ENCODE measurements at places on chromosomes 7 and 10.

- no peak for DNase-seq
These were observed 333.2 kb downstream of the RPS24 start for GRCh38 chr10:78366663-78367411.

DNA sequence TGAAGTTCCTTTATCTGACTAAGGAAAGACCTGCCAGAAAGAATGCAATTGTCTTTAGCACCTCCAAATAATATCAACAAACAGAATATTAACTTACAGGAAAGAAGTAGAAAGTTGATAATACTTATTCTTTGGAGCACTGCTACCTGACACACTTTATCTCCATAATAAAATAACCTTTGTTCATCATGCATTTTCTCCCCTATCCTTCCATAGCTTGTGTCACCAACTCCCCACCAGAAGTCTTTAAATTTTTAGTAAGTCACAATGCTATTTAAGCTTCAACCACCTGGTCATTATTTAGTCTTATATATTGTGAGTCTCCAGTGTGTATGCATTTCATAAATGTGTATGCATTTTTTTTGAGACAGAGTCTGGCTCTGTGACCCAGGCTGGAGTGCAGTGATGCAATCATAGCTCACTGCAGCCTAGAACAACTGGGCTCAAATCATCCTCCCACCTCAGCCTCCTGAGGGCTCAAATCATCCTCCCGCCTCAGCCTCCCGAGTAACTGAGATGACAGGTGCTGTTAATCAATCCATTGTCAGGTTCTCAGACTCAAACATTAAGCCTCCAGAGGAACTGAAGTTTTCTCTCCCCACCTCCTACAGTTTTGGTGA, 7.3 kb upstream of the CYP3A43 start:
- no peak for DNase-seq

DNA sequence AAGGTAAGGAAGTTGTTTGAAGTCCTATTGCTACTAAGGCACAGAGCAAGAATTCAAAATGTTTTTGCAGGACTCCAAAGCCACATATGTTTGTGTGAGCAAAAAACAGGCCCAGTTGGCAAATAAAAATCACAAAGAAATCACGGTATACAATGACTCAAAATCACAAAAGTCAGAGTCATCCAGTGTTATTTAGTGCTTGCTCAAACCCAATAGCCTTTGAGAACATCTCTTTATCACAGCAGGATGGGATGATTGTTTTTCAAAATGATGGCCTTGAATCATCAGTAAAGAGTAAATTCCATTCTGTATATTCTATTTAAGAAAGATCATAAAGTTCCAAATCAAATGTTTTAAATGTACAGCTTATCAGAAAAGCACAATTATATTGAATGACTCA, 693.9 kb downstream of the REEP3 start:
- no peak for DNase-seq

GRCh38 chr10:116272440-116273283, at the start of gene GFRA1:
Gene GFRA1, minus strand, starts transcription at chr10:116273206. Its CDS starts 1,177 bp downstream, at chr10:116272029.
- no peak for DNase-seq

- DNase-seq, result no peak
These were observed 106.3 kb downstream of the C7orf25 start for GRCh38 chr7:42805601-42806000.

Measured in NCI-H1694 treated with DMSO at 0.1 percent for 48 hours (cell line).